ENCODE measurements at places on chromosomes 4 and X.

- DNase-seq: no peak
Observed at GRCh38 chr4:664713-665231, 9.3 kb downstream of the ATP5ME start.

GRCh38 chr4:74583089-74583700 lies 138.3 kb downstream of the AREG start:
- DNase-seq: no peak

DNA sequence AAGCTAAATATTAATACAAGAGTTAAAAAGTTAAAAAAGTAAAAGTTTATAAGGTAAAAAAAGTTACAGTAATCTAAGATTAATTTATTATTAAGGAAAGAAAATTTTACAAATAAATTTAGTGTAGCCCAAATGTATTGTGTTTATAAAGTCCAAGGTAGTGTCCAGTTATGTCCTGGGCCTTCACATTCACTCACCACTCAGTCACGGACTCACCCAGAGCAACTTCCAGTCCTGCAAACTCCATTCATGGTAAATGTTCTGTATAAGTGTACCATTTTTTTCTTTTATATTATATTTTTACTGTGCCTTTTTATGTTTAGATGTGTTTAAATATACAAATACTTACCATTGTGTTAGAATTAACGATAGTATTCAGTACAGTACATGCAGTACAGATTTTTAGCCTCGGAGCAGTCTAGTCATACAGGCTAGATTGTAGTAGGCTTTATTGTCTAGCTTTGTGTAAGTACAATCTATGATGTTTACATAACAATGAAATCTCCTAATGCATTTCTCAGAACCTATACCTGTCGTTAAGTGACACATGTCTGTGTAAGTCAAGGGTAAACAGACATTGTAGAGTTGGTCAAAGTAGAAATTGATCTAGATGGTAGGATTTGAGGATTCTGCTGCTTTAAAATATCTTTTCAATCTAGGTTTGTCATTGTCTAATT lies 197.7 kb downstream of the GC start:
- no peak for DNase-seq

GRCh38 chr4:185911556-185912064 lies 99.6 kb upstream of the SORBS2 start:
- no peak for DNase-seq

DNA sequence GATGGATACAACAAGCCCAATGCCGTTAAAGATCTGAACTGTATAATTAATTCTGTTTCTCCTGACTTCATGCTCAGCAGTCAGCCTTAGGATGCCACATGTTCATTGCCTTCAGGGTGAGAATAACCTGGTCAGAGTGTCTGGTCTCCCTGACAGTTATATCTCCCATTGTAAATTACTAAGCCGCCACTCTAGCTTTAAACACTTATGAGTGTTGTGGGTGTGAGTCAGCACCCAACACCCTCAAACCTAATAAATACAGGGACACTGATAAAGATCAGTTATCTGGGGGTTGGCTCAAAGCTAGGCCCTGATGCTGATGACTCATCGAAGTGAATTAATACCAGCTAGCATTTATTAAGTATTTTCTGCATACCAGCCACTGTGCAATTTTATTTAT lies 64.9 kb upstream of the DYNLT3 start:
- no peak for DNase-seq

DNA sequence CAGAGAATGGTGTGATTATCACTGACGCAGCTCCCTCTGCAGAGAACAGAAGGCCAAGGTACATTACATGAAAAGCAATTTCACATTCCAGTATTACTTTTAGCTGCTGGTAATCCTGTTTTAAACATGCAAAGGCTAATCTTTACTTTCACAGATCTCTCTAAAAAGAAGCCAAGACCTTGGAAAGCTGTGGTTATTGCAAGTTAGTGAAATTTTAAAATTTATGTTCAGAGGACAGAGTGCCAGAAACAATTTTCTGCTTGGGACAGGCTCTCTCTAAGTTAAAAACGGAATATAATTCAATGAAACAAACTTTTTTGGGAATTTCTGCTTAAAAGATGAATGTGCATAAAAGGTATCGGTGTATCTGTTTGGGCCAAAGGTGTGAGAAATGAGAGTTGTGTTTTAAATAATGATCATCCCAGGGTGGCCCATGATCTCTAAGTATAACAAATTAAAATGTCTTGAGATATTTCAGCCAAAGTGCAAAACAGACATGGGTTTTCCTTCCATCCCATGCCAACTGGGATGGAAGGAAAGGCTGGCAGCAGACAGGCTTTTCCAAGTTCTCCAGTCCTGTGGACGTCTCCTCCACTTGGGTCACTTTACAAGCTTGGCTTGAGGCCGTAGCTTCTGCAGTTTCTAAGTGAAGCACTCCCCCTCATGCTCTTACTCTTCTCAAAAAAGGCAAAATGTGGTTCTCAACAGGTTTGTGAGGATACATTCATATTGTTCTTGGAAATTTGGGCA lies 118.0 kb downstream of the DRD5 start:
- DNase-seq: no peak

DNA sequence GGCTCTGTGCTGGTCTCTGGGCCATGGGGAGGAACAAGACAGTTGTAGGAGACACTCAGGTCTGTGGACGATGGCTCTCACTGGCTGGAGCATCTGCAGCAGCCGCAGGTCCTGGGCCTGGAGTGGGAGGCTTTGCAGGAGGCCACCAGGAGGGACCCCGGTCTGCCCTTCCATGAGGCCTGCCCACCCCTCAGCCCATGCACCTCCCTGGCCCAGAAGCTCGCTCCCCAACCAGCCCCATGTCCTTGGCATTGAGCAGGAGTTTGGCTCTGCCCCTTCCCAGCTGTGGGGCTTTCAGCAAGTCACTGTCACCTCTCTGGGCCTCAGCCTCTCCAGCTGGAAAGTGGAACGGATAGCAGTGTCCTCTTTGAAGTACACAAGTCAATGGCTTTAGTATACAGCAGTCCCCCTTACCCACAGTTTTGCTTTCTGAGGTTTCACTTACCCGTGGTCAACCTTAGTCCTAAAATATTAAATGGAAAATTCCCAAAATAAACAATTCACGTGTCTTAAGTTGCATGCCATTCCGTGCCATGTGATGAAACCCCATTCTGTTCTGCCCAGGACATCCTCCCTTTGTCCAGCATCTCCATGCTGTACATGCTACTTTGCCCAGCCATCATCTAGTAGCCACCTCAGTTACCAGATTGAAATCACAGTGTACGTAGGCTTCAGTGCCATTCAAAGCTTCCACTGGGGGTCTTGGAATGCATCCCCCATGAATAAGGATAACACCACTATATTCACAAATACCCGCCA lies 104.0 kb downstream of the CPZ start:
- DNase-seq: no peak

- DNase-seq: no peak
Observed at GRCh38 chrX:132452911-132453550, 35.8 kb downstream of the MBNL3 start.

DNA sequence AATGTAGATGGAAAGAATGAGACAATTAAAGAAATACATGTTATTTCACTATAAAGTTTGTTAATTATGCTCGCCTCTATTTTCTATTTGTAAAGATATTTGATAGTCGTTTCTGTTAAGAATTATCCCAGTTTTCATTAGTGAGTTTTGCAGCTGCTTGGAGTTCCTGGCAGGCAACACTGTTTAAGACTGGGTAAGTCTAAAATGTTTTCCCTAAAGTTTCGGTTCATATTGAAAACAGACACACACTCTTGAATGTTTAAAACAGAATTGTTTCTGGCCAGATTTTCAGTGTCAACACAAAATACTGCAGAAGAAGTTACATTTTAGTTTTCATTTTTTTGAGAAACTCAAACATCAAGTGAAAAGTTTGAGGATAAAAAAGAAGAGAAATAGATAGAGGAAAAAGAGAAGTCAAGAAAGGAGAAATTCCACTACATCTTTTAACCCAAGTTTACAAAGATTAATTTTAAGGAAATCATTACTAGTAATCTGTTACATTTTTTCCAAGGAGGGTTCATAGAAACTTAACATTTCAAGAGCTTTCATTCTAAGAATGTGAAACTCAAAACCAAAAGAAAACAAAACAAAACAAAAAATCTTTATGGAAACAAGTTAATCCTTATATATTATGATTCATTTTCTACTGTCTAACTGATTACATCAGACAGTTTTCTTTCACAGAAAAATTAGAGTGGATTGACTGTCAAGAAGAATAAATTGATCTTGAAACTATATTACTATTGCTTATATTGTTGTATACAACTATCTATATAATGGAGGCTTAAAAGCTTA lies 305.5 kb downstream of the FAT4 start:
- DNase-seq: no peak

DNA sequence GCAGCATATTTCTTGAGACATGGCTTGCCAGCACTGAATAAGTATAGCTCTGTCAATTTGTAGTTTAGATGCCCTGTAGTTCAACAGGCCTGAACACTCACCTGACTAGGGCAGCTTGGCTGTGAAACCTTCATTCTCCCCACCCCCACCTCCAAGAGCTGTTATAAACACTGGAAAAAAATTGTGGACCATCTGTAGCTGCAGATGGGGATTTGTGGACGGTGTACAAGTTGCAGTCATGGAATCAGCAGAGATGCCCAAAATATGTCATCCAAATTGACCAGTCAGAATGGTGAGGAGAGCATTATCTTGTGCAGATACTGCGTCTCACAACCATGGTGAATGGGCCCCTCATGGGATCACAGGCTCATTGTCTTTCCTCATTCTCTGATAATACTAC lies 76.2 kb upstream of the PAQR3 start:
- DNase-seq: no peak

- no peak for DNase-seq
Observed at GRCh38 chr4:165991325-165992180, 118.5 kb downstream of the TLL1 start.

GRCh38 chr4:137707102-137707620 lies 174.9 kb upstream of the PCDH18 start:
- DNase-seq: no peak

- DNase-seq: no peak
Observed at GRCh38 chr4:26729027-26729426, 131.6 kb upstream of the STIM2 start.

DNA sequence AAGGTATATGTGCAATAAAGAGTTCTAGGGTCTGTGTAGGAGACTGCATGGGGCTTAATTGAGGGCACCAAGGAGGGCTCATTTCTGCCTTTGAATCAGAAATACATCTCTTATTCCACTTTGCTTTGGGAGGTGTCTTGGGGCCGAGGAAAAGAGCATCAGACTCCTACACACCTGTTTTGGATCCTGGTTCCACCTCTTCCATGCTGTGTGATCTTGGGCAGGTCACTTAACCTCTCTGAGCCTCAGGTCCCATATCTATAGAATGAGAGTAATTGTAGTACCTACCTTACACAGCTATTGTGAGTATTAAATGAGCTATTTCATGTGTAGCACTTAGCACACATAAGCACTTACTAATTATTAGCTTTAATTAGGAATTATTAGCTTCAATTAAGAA lies 100.6 kb downstream of the RTL5 start:
- no peak for DNase-seq

- DNase-seq: no peak
Observed at GRCh38 chrX:82335772-82336171, 1133.9 kb downstream of the SH3BGRL start.

DNA sequence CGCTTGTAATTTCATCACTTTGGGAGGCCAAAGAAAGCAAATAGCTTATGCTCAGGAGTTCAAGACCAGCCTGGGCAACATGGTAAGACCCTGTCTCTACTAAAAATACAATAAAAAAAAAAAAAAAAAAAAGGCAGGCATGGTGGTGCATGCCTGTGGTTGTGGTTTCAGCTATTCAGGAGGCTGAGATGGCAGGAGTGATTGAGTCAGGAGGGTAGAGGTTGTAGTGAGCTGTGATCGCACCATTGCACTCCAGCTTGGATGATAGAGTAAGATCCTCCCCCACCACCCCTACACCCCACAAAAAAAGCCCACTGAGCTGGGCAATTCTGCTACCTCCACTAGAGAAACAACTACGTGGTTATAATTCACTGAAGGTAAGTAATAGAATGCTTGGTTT lies 118.8 kb upstream of the PCDH18 start:
- no peak for DNase-seq

GRCh38 chr4:140027101-140027500 lies 126.9 kb downstream of the MAML3 start:
- no peak for DNase-seq

GRCh38 chr4:16505726-16506125 lies 279.5 kb upstream of the TAPT1 start:
- no peak for DNase-seq

DNA sequence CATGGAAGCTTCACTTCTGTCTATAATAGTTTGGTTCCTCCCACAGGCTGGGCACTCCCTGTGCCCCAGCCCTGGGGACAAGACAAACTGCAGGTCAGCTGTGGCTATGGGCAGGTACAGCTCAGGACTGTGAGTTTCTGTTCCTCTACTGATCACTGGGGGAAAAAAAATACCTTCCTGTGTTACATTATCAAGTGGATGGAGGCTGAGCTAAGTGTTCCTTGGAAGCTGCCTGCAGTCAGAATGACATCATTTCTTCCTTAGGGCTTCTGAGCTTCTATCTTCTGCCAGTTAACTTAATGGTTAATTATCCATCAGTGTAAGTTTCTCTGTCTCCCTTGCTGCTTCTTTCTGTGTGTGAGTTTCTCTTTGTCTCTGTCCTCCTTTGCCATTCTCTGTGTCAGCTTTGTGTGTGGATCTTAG lies 4.6 kb downstream of the RAB33A start:
- DNase-seq: no peak

DNA sequence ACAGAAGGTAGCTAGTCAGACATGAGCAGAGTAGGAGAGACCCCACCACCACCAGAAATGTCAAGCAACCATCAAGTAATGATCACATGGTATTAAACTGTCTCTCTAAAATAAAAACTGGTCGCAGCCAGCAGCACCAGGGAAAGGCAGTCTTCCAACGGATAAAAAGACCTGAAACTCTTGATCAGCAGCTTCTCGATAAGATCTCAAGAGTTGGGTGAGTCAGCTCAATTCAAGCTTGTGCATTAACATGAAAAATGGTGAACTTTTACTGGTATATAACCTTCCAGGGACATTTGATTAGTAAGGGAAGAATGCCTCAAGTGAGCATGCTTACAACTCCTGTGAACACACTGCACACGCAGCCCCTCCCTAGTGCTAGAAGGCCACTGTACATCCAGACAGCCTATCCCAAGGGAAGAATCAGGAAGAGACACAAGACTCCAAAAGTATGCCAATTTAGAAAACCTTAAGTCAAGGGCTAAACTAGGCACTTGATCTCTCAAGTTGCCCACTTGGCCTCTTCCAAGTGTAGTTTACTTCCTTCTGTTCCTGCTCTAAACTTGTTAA lies 270.0 kb upstream of the GNPDA2 start:
- no peak for DNase-seq

DNA sequence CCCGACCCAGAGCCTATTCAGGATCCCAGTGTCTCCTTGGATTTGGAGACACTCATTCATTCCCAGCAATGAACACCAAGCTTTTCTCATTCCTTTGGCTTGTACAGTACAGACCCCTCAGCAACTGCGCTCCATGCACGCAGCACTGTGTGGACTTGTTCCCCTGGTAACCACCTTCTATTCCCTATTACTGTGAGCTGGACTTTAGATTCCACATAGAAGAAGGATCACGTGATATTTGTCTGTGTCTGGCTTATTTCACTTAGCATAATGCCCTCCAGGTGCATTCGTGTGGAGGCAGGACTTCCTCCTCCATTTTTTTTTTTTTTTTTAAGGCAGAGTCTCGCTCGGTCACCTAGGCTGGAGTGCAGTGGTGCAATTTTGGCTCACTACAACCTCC lies 106.4 kb downstream of the PHKA2 start:
- DNase-seq: no peak
